Mucosa of gallbladder (tissue), 1 donor: ENCODE measurements at places on chromosomes 5 and 9. TPM values are rescaled to one million over a fixed set of nuclear protein-coding genes. Genes with fewer than 3 reads are reported as not detected.

NUTM2G gene
- not detected for total RNA-seq

CD180 gene
- total RNA-seq = 1.6 TPM

RELL2 gene
- total RNA-seq = 10.2 TPM

FGFR4 gene
- total RNA-seq = 233 TPM

GOLGA1 gene
- total RNA-seq = 23.3 TPM

WDR38 gene
- total RNA-seq = not detected

SLC6A19 gene
- total RNA-seq = 179 TPM

PCDHGB6 gene
- total RNA-seq = 11.6 TPM

IL13 gene
- not detected for total RNA-seq

IFNK gene
- not detected for total RNA-seq

DNA sequence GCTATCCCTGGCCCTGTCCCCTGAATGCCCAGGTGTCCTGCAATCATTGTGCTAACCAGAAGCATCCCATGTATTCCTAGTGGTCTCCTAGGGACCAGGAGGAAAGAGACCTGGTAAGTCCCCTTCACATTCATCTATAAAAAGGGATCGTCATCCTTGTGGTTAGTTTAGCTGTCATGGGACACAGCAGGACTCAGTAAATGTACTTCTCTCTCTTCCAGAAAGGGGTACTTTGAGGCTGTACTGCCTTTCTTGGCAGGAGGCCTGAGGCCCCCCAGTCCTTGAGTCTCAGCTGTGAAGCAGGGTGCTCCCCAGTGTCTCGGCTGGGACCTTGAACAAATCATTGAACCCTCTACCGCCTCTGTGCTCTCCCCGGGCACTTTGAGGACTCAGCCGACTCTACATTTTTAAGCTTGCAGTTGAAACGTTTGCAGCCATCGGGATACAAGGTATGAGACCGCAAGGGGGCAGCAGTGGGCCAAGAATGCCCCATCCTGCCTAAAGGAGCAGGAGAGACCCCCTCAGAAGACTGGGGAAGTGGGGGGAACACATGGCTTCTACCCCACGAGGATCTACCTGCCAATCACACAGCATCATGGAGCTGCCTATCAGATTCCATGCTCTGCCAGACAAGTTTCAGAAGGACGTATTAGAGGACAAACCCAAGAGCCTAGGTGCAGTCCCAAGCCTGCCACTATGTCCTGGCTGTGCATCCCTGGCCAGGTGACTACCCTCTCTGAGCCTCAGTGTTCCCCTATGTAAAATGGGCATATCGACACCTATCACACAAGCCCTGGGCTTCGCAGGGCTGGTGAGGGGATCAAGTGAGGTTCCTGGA, 2.4 kb upstream of the PHYKPL start:
- DNase-seq = peak; percentile 78

DNA sequence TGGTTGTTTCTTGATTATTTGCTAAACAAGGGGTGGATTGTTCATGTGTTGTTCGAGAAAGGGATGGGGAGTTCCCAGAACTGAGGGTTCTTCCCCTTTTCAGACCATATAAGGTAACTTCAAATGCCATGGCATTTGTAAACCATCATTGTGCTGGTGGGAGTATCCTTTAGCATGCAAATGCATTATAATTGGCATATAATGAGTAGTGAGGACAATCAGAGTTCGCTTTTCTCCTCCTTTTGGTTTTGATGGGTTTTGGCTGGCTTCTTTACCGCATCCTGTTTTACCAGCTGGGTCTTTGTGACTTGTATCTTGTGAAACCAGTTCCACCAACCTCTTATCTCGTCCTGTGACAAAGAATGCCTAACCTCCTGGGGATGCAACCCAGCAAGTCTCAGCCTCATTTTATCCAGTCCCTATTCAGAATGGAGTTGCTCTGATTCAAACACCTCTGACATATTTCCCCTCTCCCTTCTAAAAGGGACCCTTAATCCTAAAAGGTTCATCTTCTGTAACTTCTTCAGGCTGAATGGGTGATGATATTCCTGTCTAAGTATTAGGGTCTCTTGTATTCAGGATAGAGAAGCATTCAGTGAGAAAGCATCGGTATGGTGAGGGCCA, 8.7 kb upstream of the FBN2 start:
- DNase-seq = no peak

GRCh38 chr9:87140605-87141109, 193.4 kb upstream of the GAS1 start:
- DNase-seq = no peak

DNA sequence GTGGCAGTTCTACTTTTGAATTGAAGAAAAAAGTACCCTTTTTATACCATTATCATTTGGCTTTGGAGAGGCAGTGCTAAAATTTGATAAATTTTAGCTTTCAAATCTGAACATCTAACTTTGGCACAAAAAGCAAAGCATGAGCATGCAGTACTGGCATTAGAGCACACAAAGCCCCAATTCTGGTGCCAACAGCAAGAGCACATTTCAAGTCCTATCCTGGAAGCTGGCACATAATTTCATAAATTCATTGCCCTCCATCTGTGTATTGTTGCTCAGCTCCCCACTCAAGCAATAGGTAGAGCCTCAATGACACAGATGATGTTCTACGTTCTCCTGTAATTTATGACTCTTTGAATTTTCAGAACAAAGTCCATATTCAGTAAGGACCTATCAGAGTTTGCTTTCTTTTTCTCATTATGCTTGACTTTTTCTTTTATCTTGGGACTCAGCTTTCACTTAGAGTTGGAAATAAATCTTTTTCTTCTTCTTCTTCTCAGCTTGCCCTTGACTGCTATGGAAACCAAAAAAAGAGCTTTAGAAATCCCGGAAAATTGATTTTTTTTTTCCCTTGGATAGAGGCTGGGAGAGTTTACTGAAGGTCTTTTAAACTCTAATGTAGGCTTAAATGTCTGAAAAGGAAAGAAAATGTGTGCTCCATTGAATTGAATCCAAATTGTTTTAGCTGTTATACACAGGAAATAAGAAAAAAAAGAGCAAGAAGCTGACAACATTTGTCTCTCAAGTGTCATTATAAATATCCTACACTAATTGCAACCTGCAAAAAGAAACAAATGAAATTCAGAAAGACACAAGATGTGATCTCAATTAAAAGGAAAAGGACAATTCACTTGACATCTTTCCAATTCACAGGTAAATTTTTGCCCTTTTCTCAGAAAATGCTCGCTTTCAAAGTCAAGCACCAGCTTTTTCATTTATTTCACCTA, 380.8 kb upstream of the CDH18 start:
- no peak for DNase-seq

- no peak for DNase-seq
Observed at GRCh38 chr5:134873494-134873893, 677 bp upstream of the TXNDC15 start.

DNA sequence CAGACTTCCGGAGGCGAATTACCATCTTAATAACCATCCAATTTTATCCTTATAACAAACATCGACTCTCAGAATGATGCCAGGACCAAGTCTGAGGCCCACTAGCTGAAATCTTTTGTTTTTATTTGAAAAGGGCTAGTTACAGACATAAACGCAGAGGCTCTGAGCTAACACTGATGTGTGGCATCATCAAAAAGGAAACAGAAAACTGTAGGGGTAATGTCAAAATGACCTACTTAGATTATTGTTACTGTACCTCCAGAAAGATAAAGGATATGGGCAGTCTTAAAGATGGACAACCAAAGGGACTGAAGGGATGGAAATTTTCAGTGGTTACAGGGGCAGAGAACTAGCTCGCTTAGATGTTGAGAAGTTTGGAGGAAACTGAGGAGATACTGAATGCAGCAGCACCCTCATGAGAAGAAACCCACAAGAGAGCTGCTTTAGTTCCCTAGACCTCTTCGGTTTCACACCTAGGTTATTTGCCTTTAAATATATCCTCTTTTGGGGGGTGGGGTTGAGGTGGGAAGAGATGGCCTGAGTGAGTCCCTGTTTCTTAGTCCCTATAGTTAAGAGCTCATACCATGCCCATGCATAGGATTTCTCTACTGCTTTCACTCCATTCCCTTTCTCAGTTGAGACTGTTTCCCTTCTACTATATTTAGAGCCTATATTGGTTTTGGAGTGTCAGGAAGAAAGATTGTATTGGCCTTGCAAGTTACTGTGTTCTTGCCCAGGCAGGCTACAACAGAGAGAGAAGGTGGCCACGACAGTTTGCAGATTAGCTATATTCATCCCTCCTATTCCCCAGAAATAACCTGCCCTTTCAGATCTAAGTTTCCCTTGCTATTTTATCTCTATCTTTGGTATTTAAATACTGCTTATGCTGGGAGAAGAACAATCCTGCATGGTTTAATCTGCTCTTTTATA, 320.4 kb upstream of the EFNA5 start:
- no peak for DNase-seq

- no peak for DNase-seq
Observed at GRCh38 chr9:73423891-73424290, 272.2 kb downstream of the ANXA1 start.

- no peak for DNase-seq
Observed at GRCh38 chr5:139416651-139417050, 12.8 kb upstream of the SPATA24 start.

DNA sequence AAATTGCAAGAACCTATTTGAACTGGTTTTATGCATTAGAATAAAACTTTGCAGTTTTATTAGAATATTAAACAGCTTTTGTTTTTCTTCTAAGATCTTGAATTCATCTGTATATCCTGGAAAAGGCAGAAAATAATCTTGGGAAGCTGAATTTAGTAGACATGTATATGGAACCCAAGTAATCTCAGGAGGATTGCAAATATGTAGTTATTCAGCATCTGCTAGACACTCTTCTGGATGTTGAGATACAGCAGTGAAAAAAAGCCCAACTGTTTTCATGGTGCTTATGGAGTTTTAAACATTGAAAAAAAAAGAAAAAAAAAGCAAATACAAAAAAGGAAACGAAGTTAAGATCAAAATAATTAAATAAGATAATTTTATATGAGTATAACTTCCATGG, 922.2 kb upstream of the SEMA6A start:
- DNase-seq = no peak

DNA sequence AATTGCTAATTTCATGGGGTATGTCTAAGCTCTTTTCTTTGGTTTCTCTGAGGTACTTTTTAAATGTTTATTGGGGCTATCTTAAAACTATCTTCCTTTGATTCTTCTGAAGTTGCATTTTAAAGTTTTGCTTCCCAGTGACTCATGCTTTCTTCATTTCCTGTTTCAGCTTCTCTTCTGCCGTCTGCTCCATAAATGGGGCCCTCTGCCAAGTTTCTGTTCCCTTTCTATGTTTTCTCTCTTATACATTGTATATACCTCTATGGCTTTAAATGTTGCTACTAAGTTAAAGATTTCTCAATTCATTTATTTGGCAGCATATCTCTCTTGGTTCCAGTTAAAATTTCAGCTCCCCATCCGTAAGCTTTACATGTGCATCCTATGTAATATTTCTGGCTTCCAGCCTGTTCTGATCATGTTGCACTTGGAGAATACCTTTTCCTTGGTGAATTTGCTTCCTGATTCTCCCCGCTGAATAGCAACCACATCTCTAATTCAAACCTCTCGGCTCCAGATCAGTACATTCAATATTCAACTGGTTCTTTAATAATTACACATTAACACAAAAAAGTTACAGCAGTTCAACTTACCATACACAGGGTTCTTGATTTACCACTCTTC, 125.3 kb downstream of the ST8SIA4 start:
- DNase-seq = peak; percentile 38

- no peak for DNase-seq
Observed at GRCh38 chr5:137600721-137601360, 101.7 kb upstream of the SPOCK1 start.

DNA sequence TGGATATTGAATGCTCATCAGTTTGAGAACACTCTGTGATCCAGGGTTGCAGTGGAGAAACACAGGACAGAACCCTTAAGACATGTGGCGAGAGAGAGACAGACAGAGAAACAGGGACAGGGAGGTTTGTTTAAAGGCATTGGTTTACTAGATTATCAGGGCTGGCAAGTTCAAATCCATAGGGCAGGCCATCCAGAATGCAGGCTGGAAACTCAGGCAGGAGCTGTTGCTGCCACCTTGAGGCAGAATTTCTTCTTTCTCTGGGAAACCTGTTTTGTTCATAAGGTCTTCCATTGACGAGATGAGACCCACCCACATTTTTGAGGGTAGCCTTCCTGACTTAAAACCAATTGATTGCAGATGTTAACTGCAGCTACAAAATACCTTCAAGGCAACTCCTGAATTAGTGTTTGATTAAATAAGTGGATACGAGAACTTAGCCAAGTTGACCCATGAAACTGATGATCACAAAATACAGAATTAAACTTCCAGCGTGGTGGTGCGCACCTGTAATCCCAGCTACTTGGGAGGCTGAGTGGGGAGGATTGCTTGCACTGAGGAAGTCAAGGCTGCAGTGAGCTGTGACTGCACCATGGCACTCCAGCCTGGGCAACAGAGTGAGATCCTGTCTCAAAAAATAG, 55.9 kb downstream of the NSUN2 start:
- DNase-seq = peak; percentile 34

- no peak for DNase-seq
Observed at GRCh38 chr5:68194386-68194785, 21.2 kb upstream of the PIK3R1 start.

DNA sequence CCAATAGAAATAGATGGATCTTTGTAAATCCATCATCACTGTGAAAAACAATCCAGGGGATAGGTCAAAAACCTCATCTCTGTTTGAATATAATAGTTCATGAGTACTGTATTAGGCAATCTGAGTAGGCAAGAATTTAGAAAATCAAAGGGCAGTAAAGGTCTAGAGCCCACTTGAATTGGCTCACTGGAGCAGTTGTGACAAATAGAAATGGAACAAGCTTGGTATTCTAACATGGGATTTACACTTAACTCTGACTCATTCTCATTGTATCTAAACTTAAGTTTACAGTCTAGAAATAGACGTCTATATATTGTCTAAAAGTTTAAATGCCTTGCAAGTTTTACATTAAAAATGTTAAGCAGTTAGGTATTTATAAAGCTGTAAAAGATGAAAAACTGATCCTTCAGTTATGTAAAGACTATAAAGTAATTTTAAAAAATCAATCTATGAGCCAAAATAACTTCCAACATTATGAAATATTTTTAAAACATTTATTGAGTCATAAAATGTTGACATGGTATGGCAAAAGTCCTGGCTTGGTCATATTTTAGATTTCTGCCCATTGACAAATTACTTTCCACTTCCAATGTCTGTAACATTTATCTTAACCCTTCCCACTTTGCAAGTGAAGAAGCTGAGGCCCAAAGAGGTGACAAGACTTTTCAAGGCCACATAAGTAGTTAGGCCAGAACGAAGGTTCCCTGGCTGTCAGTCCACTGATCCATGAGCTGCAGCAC, 203.7 kb upstream of the NREP start:
- no peak for DNase-seq
